ENCODE measurements at places on chromosomes 3 and 15.

GRCh38 chr3:30457726-30458125 lies 148.7 kb upstream of the TGFBR2 start:
- DNase-seq, result peak; percentile 20

GRCh38 chr3:61894988-61895935 lies 333.9 kb downstream of the PTPRG start:
- DNase-seq, result no peak

DNA sequence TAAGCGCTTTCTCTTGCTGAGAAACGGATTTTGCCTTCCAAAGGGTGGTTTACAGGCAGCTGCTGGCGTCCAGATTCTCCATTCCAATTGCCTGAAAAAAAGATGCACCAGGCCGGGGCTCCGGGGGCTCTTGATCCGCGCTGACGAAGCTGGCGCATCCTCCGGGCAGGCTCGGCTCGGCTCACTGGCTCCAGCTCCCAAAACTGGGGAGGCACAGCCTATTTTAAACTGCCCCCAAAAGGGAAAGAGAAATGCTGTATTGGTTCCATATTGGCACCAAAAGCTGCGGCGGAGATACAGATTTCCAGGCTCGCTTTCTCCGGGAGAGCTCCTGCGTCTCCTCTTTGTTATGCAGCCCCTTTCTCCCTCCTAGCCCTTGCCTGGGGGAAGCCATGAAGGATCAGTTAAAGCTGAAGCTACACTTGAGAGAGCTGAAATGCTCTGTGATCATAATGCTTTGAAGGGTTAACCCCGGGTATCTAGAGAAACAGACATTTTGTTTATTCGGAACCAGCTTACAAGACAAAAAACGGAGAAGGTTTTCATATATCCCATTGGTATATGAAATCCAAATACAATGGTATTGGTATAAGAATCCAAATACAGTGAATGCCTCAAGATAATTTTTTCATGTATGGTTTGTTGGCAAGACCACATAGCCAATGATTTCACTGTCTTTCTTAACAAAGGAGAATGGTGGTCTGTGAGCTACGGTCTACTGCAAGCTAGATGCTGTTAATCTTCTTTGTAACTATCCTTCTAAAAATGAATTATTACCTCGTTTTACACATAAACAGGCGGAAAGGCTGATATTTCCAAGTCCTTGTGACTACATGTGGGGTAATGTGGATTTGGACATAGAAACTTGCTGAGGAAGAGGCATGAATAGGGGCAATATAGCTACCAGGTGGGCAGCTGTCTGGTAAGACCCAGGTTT lies 693 bp downstream of the CD200 start:
- no peak for DNase-seq

DNA sequence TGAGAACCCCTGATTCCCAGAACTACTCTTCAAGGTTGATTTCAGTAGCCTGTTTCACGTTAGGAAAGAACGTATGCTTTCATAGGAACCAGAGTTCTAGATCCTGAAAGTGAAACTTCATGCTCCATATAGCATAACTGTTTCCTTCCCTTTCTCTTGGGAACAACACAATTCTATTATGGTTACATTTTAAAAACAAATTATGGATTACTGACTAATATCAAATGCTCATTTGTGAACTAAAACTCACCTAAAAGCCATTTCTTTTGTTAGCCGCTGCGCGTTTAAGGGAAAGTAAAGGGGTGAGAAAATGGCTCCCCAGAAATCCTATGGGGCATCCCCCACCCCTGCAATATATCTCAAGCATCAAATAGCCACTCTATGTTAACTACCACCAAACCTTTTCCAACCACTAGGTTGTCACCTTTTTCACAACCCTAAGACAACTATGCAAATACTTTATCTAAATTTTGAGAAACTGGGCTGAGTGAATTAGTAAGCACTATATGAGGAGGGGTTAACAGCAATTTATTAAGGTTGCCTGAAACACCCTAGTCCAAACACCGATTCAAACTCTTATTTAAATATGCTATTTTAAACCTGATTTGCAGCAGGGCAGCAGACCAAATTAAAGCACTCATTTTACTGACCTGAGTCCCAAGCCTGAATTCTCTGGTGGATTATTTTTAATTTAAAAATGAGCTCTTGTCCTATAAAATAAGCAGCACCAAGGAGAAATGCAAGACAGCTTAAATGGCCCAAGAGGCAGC lies 2.4 kb downstream of the SIAH2 start:
- DNase-seq, result peak; percentile 65

DNA sequence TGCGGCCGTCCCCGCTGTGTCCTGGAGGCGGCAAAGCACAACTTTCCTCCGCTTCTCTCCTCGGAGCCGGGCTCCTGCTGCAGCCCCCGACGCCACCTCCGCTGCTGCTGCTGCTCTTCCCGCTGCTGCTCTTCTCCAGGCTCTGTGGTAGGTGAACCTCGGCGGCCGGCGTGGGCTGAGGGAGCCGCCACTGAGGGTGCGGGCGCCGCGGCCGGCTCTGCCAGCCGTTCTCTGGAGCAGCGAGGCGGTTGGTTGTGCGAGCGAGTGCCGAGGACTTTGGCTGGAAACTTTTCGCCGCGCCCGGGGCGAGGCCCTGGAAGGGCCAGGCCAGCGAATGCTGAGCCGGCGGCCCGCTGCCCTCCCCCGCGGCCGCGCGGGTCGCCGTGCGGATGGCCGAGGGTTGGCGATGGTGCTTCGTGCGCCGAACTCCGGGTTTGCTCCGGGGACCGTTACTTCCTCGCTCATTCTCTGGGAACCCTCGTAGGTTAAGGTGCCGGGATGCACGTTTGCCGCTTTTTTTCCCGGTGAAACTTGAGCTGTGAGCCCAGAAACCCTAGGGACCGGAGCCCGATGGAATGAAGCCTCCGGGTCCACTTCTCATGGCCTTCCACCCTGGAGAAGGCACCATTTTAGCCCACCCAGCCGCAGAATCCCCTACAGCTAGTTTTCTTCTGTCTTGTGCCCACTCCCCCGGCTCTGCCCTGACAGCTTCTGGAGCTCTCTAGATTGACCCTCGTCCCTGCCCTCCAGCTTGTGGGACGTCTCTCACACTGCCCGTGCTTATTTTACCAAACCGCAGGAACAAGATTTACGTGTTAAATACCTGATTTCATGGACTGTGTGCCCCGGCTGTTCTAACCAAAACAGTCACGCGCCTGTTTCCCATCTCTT lies 660 bp downstream of the NECTIN3 start:
- DNase-seq, result peak; percentile 2

- DNase-seq, result no peak
Measured at GRCh38 chr3:137771401-137772213, 7.5 kb downstream of the SOX14 start.

DNA sequence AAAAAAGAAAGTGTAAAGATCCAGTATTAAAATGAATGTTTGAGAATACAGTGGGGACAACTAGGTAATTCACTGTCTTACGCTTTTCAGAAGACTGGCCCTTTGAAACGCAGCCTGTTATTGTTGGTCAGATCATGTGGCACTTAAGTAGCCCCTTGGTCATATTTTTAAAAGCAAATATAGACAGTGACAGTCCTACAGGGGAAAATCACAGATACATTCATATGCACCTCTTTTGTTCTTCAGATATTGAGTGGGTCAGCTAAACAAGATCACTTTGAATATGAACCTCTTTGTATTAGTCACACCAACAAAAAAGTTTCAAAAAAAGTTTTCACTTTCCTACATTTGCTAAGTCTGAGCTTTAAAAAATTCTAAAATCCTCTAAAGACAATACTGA lies 36.0 kb downstream of the TIGIT start:
- no peak for DNase-seq

DNA sequence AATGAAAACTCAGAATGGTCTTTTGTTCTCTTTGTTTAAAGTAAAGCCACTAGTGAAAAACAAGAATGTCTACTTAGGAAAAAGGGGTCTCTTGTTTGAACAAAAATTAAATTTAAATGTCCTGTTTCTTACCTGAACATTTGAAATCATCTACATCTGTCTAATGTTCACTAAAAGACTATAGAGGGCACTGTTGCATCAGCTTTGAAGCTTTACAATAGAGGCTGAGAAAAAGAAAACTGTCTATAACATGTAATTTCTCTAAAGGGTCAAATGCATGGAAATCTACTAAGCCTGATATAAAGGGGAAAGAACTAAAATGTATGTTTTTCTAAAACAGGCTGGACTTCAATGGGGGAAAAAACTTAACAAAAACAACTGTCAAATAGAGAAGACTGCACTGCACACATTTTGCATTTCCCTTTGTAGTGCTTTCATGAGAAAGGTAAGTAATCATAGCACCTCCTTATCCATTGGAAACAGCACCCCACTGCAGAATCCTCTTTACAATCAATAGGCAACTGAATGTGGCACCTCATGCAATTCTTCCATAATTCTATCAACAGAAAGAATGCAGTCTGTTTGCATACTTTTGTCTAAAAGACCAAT lies 26.3 kb downstream of the DPH6 start:
- peak; percentile 57 for DNase-seq

DNA sequence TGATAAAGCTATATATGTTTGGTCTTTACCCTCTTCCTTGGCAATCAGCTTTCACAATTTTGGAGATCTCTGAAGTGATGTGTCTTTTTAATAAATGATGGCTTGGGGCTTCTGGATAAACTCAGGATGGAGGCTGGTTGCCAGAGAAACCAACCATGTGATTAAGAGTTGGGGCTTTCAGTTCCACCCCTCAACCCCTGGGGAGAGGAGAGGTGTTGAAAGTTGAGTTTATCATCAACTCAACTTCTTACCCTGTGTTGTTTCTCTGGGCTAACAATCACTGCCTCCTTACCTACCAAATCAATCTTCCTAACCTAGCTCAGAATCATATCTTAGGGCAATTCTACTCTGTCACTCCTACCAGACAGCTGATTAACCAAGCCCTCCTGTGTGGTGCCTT lies 735.8 kb downstream of the ZPLD1 start:
- DNase-seq, result no peak

GRCh38 chr3:134370611-134371531 lies 3.4 kb downstream of the AMOTL2 start:
- DNase-seq, result no peak
